Tibial artery (tissue), 4 donors: ENCODE measurements at places on chromosomes 2 and 18.
A peak's percentile ranks its signal among the peaks of the same experiment; 100 is the strongest.

GRCh38 chr2:150686391-150686790 is 198.9 kb upstream of the RND3 start:
- no peak for DNase-seq

DNA sequence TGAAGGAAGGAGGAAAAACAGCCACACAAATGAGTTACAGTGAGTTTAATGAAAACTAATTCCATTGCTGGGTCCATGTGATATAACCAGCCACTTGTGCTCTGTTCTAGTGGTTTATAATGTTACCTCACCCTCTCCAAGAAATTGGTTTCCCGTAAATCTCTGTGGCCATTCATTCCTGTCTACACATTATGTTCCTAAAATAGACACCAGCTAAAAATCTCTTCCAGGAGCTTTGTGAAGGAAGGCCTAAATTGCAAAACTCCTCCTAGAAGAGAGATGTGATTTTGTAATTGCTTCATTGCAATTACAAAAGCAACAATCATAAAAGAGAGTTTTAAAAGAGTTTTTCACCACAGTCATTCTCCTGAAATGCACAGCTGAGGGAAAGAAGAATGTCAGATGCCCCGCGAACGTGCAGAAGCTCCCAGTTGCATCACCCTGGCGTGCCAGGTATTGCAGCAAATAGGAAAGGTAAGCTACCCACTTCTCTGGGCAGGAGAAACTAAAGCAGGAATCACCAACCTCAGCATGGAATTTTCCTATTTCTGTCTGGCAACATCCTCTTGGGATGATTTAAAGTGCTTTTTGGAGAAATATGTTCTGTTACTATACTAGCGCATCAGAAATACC is 1.7 kb downstream of the SCN1A start:
- no peak for DNase-seq

DNA sequence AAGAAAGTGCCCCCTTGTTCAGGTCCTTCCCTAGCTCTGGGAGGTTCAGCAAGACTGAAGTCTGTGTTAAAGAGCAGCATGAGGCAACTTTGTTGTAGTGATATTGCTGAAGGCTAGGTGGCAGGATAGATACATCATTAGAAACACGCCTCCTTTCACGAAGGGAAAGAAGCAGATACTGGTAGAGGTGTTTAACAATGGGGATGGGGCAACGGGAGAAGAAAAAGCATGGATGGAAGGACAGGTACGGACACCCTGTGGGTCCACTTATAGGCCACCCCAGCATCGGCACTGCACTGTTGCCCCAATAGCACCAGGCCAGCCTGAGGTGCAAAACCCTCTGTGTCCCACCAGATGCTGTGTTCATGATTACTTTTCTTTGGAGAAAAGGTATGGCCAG is 3.5 kb upstream of the IGFBP5 start:
- DNase-seq = peak; percentile 20

- peak; percentile 91 for DNase-seq
These were observed 123.3 kb downstream of the LTBP1 start for GRCh38 chr2:33069894-33070651.

GRCh38 chr2:159571540-159572260 is 44.6 kb downstream of the BAZ2B start:
- no peak for DNase-seq

GRCh38 chr18:60452421-60452820 is 79.8 kb upstream of the MC4R start:
- no peak for DNase-seq

- DNase-seq = no peak
These were observed 9.3 kb upstream of the KCNS3 start for GRCh38 chr2:17869128-17869527.

GRCh38 chr2:207390302-207391095 is 139.3 kb upstream of the CREB1 start:
- DNase-seq = no peak

GRCh38 chr2:176601066-176601465 is 331.8 kb downstream of the MTX2 start:
- DNase-seq = no peak

DNA sequence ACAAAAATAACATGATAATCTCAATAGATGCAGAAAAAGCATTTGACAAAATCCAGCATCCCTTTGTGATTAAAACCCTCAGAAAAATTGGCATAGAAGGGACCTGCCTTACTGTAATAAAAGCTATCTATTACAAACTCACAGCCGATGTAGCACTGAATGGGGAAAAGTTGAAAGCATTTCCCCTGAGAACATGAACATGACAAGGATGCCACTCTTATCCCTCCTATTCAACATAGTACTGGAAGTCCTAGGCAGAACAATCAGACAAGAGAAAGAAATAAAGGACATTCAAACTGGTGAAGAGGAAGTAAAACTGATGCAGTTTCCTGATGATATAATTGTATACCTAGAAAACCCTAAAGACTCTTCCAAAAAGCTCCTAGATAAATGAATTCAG is 368.7 kb downstream of the RIT2 start:
- DNase-seq = no peak

DNA sequence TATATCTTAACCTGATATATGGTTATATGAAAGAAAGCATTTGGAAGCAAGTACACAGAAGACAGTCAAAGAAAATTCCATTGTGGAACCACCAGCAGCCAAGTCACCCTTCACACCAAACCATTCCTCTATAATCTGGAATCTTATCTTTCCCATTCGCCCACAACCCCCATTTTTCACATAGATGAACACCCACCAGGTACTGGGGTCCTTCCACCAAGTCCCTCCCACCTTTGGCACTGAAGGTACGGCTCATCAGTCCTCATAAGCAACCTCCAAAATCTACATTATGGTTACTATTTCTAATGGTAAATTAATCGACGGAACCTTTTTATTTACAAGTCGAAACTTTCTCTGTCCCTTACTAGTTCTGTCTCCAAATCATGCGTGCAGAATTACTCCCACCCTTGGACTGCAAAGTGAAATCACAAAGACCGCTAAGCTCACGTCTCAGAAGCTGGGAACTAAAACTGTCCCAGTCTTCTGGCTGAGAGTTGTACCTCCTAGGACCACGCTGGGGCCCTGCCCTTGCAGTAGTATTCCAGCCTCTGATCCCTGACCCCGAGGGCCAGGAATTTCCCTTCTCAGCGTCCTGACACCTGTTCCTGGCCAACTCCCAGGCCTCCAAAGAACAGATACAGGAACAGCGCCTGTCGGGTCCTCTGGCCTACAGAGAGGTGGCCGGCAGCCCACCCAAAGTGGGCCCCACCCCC is 702 bp downstream of the OLA1 start:
- no peak for DNase-seq

- DNase-seq = no peak
These were observed 88.7 kb upstream of the EFEMP1 start for GRCh38 chr2:56012221-56012765.

GRCh38 chr2:221589696-221590095 is 17.6 kb upstream of the EPHA4 start:
- DNase-seq = no peak

- no peak for DNase-seq
These were observed 10.5 kb downstream of the CTDP1 start for GRCh38 chr18:79690071-79690470.

GRCh38 chr2:173750353-173750801 is 214.8 kb downstream of the SP3 start:
- no peak for DNase-seq

GRCh38 chr18:13017247-13017875 is 26.2 kb downstream of the CEP192 start:
- no peak for DNase-seq

DNA sequence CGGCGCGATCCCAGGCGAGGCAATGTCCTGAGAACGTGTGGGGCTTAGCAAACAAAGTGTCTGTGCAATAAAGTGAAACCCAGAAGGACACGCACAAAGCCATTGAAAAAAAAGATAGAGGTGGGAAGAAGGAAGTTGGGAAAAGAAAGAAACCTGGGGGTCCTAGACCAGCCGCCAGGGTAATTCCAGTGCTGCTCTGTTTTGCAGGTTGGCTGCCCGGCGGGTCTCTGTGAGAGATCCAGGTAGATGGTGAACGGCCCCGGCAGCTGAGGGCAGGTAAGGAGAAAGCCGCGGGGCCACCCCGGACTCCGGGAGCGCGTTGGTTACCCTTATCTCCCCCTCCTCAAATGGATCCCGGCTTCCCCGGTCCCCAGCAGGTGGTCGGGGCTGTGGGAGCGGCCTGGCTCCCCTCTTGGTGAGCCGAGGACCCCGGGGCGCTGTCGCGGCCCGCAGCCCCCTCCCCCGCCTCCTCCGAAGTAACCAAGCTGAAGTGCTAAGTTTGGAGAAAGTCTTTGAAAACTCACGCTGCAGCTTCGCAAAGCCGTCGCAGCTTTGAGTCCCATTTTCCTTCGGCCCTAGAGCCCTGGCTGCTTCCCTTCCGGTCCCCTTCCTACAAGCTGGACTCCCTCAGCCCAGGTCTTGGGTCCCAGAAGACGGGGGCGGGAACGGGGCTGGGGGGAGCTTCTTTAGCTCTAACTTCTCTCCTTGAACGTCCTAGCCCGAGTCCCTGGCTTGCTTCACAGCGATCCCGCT is 588 bp downstream of the OTX1 start:
- no peak for DNase-seq

DNA sequence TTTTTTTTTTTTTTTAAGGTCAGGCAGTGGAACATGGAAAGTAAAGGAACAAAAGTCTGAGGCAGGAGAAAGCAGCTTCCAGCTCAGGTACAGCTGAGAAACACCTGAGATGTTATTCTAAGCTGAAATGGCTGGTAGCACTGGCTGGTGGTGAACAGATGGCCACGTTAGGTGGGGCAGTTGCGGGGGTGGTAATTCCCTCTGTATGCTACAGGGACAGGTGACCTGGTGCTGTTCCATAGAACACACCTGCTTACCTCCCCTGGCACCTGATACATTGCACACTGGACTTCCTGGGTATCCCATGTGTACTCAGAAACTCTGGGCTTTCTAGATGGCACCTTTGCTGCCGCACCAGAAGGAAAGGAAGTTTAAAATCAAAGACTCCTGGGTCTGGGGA is 333.3 kb downstream of the SLC8A1 start:
- no peak for DNase-seq

GRCh38 chr18:44859751-44860439 is 179.2 kb downstream of the SETBP1 start:
- no peak for DNase-seq
